ENCODE measurements at places on chromosomes 6 and 20.

DNA sequence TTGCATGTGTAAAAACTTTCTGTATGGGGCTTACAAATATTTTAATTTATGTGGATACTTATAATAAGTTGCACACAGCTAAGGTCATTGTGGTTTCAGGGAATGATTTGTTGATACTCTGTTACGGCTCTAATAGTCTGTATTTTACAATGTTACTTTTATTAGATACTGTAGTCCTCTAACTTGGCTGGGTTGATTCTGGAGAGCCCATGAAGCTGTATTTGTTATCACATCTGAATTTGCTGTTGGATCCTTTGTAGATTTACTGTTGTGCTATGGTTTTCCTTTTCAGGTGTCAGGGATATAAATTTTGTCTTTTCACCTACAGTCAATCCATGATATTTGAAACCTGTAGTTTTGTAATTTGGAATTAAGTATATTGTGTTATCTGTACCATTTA is 161.0 kb downstream of the ARID1B start:
- no peak for DNase-seq

- no peak for DNase-seq
Observed at GRCh38 chr6:30781743-30782424, 37.5 kb upstream of the IER3 start.

DNA sequence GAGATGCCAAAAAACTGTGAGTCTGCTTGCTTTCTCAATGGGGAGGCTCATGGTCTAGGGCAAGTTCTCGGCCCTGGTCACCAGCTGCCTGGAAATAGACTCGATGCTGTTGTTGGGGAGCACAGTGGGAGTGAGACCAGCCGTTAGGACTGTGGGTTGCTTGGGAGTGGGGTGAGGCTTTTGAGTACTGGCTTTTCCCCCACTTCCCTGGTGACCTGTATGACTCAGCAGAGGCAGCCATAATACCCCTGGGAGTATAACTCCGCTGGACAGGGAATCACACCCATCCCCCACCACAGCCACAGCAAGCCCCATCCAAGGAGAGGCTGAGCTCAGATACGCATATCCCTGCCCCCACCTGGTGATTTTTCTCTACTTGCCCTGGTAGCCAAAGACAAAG is 48.9 kb upstream of the OGFRL1 start:
- DNase-seq, result no peak

GRCh38 chr6:137661601-137662000 is 167.4 kb upstream of the OLIG3 start:
- peak; percentile 71 for DNase-seq

DNA sequence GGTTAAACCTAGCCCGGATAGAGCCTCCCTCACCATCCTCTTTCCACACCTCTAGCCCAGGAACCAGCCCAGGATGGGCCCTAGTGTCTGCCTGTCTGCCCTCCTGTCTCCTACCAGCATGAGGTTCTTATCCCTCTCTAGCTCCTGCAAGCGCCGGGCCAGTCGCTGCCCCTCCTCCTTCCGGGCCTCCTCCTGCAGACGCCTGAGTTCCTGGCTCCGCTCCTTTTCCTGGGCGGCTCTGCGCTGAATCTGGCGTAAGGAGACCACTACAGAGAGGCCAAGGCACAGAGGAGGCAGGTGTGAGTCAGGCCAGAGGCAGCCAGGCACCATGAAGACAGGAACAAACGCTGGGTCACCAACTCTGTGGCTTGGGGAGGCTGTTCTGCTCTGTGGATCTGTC is 4.3 kb upstream of the PSORS1C2 start:
- no peak for DNase-seq

DNA sequence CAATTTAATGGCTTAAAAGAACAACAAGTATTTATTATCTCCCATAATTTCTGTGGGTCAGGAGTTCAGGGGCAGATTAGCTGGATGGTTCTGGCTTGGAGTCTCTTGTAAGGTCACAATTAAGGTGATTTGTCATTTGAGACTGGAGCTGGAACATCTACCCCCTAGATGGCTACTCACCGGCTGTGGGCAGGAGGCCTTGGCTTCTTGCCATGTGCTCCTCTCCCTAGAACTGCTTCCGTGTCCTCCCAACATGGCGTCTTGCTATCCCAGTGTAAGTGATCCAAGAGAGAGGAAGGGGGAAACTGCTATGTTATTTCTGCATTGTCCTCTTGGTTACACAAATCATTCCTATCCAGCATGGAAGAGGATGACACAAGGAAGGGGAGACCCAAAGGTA is 210.2 kb upstream of the ECI2 start:
- no peak for DNase-seq

DNA sequence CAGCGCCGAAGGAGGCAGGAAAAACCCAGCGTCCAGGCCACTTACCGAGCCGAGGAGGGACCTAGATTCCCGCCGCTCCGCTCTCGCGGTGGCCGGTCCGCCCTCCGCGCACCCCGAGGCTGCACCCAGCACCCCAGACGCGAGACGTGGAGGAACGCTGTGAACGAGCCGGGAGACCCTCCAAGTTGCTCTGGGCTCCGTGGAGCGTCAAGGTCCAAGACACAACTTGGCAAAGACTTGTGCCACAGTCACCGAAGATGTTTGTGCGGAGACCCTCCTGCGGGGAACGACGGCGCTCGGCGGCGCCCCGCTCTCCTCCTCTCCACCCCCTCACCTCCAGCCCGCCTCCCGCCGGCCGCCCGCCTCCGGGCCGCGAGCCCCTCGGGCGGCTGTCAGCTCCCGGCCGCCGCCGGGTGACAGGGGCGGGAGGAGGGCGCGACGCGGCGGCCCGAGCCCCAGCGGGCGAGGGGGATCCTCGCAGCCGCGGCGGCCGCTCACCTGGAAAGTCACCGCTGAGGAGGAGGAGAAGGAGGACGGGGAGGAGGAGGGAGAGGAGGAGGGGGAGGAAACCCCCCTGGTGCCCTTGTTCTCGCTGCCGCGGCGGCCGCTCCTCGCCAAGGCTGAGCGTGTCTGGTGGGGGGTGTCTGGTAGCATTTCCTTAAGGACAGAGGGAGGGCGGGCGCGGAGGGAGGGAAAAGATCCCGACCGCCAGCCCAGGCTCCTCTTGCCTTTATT is 637 bp upstream of the HIVEP2 start:
- peak; percentile 69 for DNase-seq

DNA sequence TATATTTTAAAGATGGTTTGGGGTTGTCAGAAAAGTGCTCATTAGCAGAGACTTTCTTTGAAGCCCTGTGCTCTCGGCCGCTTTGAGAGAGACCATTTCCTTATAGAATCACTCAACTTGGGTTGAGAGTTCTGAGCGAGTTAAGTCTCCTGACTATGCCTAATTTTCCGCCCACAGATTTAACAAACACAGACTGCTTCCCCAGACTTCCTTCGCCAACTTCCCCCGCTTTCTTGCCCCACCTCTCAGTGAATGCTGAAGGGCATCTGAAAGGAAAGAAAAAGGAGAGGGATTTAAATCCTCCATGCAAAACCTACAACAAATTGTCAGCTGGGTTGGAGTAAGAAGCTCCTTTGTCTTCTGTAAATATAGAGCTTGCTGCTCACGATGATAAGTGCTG is 224.0 kb downstream of the EYA2 start:
- DNase-seq, result no peak

GRCh38 chr6:71982389-71982788 is 96.0 kb downstream of the RIMS1 start:
- no peak for DNase-seq

- peak; percentile 59 for DNase-seq
Observed at GRCh38 chr6:40328386-40328985, 258.7 kb downstream of the LRFN2 start.

GRCh38 chr6:159684013-159684304 is 9.1 kb downstream of the SOD2 start:
- no peak for DNase-seq

DNA sequence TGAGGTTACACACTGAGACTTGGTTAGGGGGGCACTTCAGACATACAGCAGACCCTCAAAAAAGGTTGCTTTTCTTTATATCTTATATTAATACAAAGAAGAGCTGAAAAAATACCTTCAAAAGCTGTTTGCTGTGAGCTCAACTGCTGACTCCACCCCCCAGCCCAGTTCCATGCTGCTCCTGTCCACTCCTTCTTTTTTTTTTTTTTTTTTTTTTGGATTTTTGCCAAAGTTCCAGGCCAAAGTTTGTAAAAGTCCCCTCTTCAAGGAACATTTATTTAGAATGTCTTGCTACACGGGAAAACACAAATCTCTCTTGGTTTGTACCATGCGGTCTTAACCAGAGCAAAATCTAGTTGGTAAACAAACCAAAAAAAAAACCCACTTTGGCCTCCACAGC is 85.3 kb upstream of the AKAP12 start:
- DNase-seq, result no peak

DNA sequence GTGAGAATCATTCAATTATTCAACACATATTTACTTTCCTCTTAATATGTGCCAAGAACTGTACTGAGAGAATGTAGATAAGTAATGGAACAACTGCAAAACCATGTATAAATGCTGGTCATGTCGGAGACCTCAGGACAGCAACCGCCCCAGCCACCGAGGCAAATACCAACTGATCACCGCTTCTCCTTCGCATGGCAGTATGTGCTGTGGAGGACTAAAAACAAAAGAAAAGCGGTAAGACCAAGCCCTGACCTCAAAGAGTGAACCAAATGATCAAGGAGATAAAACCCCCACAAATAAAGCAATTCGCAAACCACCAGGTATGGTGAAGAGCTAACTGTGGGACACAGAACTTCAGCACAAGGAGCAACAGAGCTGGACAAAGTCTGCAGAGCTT is 104.3 kb downstream of the TRERF1 start:
- no peak for DNase-seq

GRCh38 chr6:54188846-54189245 is 77.6 kb downstream of the MLIP start:
- DNase-seq, result no peak

DNA sequence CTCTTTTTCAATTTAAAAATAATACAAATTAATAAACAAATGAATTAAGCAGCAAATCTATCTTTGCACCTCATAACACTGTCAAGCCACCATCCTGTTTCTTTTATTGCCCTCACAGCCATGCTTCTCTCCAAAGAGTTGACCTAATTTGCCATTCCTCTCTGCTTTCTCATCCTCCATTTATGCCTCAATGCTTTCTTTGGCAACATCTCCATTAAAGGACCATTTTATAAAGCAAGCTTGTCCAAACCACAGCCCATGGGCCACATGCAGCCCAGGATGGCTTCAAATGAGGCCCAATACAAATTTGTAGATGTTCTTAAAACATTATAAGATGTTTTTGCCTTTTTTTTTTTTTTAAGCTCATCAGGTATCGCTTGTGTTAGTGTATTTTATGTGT is 26.4 kb upstream of the MEI4 start:
- DNase-seq, result no peak

GRCh38 chr20:37816003-37816402 is 86.9 kb upstream of the VSTM2L start:
- no peak for DNase-seq

DNA sequence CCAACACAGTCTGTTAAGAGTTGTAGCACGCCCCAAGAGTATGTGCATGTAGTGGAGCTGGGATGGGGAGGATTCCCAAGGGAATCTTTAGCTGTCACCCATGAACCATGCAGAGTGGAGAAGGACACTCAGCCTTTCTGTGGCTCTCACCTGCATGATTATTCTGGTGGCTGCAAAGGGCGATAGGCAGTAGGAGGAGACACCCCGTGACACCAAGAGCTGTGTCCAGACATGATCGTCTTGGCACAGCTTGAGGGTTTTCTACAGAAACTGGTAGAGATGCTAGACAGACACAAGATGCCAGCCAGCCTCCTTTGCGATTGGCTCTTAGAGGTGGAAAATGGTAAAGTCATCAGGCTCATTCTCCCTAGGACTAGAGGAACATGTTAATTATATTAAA is 3.1 kb upstream of the CSE1L start:
- DNase-seq, result no peak

DNA sequence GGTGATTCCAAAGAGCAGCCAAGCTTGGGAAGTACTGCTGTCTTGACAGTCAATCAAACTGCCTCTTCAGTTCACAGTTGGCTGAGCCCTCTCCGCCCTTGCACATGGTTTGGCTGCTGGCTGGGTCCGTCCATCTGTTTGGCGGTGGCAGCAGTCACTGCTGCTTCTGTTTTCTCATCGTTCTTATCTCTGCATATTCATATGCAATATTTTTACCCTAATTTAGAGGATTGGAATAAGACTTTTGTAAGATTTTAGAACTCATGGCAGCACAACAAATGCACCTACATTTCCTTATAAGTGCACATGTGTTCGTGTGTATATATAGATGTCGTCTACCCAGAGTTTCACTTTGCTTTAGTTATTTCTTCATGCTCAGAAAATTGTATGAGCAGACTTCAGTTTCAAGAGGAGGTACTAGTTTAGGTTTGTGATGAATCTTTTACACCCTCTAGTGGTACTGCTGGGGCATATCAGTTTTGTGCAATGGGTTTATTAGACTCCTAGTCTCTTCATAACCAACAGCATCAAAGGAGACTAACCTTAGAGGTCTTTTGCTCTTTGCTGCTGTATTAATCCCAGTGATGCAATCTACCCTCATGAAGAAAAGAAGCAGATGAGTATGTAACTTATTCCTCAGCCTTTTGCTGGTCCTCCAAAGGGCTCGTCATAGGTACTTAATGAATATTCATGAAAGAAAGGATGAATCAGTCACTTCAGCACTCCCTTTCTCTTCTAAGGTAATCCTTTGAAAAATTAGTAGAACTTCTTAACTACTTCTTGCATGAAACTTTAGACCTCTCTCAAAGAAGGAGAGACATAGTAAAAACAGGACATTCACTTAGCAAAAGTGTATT is 44.3 kb downstream of the KHDC1L start:
- no peak for DNase-seq

- peak; percentile 33 for DNase-seq
Observed at GRCh38 chr6:75934643-75935472, 137.6 kb downstream of the IMPG1 start.

DNA sequence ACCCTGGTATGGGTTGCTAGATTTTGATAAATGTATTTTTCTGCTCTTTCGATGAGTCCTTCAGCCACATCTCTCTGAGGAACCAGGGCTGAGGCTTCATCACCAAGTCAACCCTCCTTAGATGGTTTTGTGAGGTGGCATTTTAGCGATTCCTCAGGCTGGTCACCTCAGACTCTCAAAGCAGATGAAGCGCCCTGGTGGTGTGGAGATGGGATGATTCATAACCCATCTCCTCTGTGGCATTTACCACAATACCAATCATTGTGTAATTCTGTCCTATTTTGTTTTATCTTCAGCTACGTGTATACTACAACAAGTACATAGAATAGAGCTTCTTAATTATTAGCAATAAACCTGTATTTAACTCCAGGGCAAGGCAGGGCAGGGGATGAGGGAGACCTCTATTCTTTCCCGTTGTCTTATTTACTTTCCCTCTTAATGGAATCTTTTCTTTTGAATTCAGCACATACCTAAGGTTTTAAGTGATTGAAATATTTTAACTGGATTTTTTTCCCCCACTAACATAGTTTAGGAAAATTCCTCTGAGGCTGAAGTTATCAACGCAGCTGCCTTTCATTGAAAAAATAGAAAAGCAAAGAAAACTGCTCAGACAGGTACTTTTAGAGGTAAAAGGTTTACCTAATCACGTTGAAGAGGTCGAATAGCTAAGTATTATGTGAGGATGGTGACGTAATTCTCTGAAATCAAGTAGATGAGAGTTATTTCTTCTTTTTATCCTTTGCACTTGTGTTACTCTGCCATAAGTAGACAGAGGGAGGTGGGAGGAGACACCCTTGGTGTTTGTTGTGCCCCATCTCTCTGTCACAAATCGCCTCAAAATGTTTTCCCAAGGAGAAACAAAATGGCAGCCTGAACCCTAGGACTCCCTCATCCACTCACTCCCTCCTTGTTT is 57.4 kb upstream of the EDN3 start:
- DNase-seq, result peak; percentile 69

Data from activated CD8-positive, alpha-beta T cell treated with anti-CD3 and anti-CD28 coated beads for 36 hours (primary cell).